ENCODE measurements at places on chromosomes 5 and 9. TPM values are rescaled to one million over a fixed set of nuclear protein-coding genes. Genes with fewer than 3 reads are reported as not detected.
A peak's percentile ranks its signal among the peaks of the same experiment; 100 is the strongest.

Gene UBE2QL1
- 0.73 TPM for total RNA-seq

DNA sequence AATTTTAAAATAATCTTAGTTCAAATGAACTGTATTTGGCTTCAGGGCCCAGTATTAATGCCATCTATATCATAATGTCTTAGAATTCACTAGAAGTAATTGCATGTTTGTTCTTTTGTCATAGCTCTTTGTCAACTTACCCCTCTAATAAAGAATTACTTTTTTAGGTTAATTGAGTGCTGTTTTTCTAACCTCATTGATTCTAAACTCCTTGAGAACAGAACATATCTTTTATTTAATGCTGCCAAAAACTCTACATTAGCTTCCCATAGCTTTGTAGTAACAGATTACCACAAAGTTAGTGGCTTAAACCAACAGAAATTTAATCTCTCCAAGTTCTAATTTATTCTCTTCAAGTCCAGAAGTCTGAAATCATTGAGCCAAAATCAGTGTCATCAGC lies 242.4 kb downstream of the LURAP1L start:
- no peak for DNase-seq

Gene ARHGEF37
- 23.5 TPM for total RNA-seq

Gene NDUFS4
- total RNA-seq = 92.6 TPM

- no peak for DNase-seq
Measured at GRCh38 chr5:156149213-156149612, 177.8 kb upstream of the SGCD start.

GRCh38 chr9:108188976-108189375 lies 666.8 kb downstream of the ACTL7B start:
- DNase-seq = no peak

DNA sequence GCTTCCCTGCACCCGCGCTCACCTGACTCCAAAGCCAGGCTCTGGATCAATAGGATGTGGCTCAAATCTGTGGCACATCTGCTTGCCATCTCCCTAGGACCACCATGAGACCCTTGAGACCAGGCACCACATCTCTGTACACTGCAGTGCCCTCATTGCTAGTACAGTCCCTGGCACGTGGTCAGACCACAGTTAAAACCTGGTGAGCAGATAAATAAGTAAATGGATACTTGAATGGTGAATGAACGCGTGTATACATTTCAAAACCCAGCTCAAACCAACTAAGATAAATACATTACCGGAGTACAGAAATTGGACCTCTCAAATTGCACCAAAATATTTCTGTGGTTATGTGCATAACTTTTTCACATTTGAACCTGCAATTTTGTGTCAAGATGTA lies 221.2 kb upstream of the IRX4 start:
- no peak for DNase-seq

Gene IL13
- total RNA-seq = not detected

Gene ARHGEF39
- total RNA-seq = 5.2 TPM

Gene NEUROG1
- not detected for total RNA-seq

DNA sequence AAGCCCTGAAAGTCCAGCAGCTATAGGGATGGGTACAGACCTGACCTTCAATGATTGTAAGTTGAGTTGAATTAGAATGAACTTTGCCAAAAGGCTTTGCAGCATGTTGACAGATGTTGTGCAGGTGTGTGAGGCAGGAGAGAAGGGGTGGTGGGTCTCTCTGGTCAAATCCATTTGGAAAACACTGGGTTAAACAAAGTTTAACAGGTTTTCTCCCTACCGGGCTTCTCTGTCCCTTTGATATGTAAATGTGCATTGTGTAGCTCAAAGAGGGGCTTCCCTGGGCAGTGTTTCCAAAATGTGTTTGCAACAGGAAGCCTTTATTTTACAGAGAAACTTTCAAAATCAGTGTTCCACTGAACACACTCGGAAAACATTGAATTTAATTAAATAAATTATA lies 72.1 kb upstream of the BRINP1 start:
- DNase-seq = no peak

Gene NMRK1
- total RNA-seq = 17.0 TPM

Gene IFNB1
- total RNA-seq = not detected

GRCh38 chr9:100287186-100287585 lies 65.6 kb downstream of the TEX10 start:
- DNase-seq = no peak

Gene PRR7
- 2.2 TPM for total RNA-seq

Gene PIP5K1B
- total RNA-seq = 91.6 TPM

Gene PCDHB11
- 1.4 TPM for total RNA-seq

Gene SCGB3A1
- total RNA-seq = not detected

DNA sequence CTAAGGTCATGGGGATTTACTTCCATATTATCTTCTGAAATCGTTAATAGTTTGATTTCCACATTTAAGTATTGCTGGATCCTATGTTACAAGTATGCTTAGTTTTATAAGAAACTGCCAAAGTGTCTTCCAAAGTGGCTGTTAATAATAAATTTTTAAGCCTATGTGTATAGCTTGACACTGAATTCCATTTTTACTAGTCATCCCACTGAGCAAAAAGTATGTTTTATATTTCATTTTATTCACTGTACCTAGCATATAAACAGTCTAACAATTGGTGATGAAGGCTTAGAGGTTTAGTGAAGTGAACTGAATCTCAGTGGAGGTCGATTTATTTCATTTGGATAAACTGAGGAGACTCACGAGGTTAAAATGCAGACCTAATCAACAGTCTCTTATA lies 174.6 kb downstream of the ADAMTS6 start:
- no peak for DNase-seq

Gene ACTL7B
- not detected for total RNA-seq

DNA sequence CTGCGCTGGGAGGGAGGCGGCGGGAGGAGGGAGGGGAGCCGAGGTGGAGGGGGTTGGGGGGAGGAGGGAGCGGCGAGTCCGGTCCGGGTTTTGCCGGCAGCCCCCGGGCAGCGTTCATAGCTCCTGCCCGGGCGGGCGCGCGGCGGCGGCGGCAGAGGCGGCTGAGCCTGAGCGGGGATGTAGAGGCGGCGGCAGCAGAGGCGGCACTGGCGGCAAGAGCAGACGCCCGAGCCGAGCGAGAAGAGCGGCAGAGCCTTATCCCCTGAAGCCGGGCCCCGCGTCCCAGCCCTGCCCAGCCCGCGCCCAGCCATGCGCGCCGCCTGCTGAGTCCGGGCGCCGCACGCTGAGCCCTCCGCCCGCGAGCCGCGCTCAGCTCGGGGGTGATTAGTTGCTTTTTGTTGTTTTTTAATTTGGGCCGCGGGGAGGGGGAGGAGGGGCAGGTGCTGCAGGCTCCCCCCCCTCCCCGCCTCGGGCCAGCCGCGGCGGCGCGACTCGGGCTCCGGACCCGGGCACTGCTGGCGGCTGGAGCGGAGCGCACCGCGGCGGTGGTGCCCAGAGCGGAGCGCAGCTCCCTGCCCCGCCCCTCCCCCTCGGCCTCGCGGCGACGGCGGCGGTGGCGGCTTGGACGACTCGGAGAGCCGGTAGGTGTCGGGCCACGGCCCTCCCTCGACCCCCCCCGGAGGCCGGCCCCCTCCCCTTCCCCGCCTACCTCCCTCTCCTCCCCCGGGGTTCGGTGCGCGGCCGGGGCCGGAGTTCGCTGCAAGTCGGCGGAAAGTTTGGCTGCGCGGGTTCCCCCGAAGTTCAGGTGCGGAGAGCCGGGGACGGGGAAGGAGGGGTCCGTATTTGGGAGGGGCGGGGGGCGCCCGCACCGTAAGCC lies at the start of gene CXXC5:
CXXC5 (plus strand) TSS at position 145 of the 877 bp plus-strand sequence. CDS start 32,175 bp downstream, outside the sequence.
- DNase-seq = peak; percentile 89

Gene SLC6A3
- total RNA-seq = not detected

DNA sequence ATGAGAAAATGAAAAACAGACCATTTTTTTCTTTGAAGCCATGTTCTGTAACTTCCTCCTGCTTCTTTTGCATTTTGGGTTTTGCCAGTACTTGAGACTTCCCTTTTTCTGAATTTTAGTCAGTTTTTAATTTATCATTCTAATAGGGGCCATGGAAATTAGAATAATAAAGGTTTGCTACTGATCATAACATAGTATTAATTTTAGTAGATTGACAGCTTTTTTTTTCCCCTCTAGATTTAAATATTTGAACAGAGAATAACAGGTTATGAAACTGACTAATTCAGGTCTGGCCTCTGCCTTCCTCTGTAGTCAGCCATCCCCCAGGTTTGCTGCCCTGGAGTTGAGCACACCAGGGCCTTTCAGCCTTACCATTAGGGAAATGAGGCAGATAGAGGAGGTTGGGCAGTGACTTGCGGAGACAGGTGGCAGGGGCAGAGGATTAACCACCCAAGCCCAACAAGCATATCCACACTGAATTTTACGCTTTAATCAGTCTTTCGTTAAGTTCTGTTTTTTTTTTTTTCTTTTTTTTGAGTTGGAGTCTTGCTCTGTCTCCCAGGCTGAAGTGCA lies 80.1 kb upstream of the TNFAIP8 start:
- DNase-seq = no peak

DNA sequence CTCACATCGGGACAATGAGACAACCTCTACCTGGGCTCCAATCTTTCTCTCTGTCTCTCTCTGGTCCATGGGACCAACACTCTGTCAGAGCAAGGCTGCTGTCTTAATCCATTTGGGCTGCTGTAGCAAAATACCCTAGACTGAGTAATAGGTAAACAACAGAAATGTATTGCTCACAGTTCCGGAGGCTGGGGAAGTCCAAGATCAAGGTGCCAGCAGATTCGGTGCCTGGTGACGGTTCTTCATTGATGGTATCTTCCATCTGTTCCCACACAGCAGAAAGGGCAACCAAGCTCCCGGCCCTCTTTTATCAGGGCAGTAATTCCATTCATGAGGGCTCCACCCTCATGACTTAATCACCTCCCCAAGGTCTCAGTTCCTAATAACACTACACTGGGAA lies 61.3 kb upstream of the SPOCK1 start:
- DNase-seq = no peak

DNA sequence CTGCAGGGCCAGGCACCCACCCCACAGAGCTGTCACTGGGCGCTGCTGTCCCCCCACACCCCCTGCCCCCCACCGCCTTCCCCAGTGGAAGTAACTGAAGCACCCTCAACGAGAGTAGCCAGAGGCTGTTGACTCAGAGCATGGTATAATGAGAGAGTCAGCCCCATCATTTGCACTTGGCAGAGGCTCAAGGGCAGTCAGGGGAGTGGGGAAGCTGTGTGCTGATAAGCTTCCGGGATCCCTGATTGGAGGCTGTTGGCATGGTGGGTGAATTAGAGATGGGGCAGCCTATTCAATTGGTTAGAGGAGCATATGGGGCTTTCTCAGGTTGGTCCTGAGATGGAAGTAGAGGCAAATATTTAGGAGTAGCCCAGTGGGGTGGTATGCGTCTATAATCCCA lies 77.1 kb upstream of the GOLM1 start:
- DNase-seq = no peak

DNA sequence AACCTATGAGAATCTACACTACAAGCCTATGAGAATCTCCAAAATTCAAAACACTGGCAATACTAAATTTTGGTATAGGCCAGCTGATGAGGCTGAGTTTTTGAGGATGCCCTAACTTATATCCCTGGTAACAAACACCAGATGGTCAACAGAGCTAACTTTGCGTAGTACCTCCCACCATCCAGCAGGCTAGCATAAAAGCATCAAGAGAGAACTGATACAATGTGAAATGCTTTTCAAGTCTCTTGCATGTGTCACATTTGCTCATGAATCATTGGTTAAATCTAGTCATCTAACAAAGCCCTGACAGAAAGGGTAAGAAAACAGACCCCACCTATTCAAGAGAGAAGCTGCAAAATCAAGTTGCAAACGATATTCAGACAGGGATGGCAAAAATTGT lies 1609.7 kb upstream of the CDH9 start:
- DNase-seq = no peak

GRCh38 chr9:29564564-29564963 lies 1991.3 kb upstream of the C9orf72 start:
- no peak for DNase-seq

GRCh38 chr5:179980767-179981166 lies 73.1 kb upstream of the TBC1D9B start:
- DNase-seq = no peak

Gene EIF4E1B
- not detected for total RNA-seq
